Activated T-cell treated with anti-CD3 and anti-CD28 coated beads, Interleukin-2, amount 50 U/mL, for 24 hours (primary cell): ENCODE measurements at places on chromosomes 7 and 10.

DNA sequence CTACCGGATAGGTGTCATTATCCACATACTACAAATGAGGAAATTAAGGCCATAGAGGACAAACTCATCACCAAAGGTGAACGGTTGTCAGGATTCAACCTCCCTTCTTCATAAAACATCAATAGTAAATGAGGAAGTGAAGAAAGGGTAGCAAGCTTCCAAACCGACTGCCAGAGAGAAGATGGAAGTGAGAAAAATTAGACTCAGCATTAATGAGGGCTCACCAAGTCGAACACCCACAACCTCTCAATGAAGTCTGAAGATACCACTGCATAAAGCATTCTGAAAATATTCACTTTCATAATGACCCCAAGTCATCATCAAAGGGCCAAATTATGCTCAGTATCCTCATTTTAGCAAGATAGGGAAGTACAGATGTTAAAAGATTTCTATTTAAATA, 29.6 kb downstream of the ABCB4 start:
- no peak for DNase-seq
- no peak overlapping the region for H3K27ac ChIP-seq
- no peaks in the 10 kb centered on the region for H3K4me1 ChIP-seq

DNA sequence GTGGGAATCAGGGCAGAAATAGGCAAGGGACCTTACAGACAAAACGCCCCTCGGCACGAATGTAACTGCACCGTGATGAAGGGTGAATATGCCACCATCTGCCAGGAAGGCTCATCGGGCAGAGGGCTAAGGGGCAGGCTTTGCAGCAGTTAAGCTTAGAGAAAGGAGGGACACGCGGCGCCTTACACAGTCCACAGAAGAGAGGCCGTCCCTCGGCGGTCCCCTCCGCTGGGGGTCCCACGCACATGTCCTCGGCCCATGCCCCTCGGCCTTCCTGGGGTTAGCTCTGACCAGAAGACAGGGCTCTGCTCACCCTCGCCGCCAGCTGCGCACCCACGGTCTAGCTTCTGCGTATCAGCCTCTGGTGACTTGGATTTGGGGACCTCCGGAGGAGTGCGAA, 141.1 kb downstream of the DYNC2I1 start:
- no peak overlapping the region for H3K4me3 ChIP-seq
- peaks cover 46% of the 10 kb centered on the region for H3K27me3 ChIP-seq
- peaks cover 9% of the 10 kb centered on the region for H3K4me1 ChIP-seq

GRCh38 chr10:68046642-68047041, 28.4 kb downstream of the HERC4 start:
- H3K4me3 ChIP-seq = no peak overlapping the region
- H3K36me3 ChIP-seq = peaks cover 33% of the 10 kb centered on the region
- H3K27ac ChIP-seq = peak overlapping the region; percentile 14
- H3K27me3 ChIP-seq = no peaks in the 10 kb centered on the region
- H3K4me1 ChIP-seq = peaks cover 56% of the 10 kb centered on the region

- peak overlapping the region; percentile 54 for H3K27ac ChIP-seq
- no peak for DNase-seq
- peaks cover 39% of the 10 kb centered on the region for H3K4me1 ChIP-seq
- no peak overlapping the region for H3K4me3 ChIP-seq
- no peaks in the 10 kb centered on the region for H3K27me3 ChIP-seq
These were observed 16.2 kb upstream of the DLD start for GRCh38 chr7:107874605-107875446.

- H3K36me3 ChIP-seq = no peaks in the 10 kb centered on the region
- no peaks in the 10 kb centered on the region for H3K4me1 ChIP-seq
- H3K27ac ChIP-seq = no peak overlapping the region
- no peak overlapping the region for H3K4me3 ChIP-seq
- DNase-seq = no peak
- H3K27me3 ChIP-seq = peaks cover 2% of the 10 kb centered on the region
These were observed 110.9 kb downstream of the COL13A1 start for GRCh38 chr10:69912589-69912988.

- no peaks in the 10 kb centered on the region for H3K36me3 ChIP-seq
- H3K4me1 ChIP-seq = no peaks in the 10 kb centered on the region
- no peak for DNase-seq
- peaks cover 4% of the 10 kb centered on the region for H3K27me3 ChIP-seq
These were observed 265.1 kb downstream of the HTR7 start for GRCh38 chr10:90592638-90593302.

- peaks cover 4% of the 10 kb centered on the region for H3K27me3 ChIP-seq
- H3K4me3 ChIP-seq = no peak overlapping the region
- H3K27ac ChIP-seq = no peak overlapping the region
- H3K36me3 ChIP-seq = no peaks in the 10 kb centered on the region
- no peak for DNase-seq
- H3K4me1 ChIP-seq = no peaks in the 10 kb centered on the region
These were observed 549.4 kb upstream of the C7orf33 start for GRCh38 chr7:148041156-148041555.

- peak; percentile 89 for DNase-seq
- H3K36me3 ChIP-seq = peaks cover 91% of the 10 kb centered on the region
- H3K27ac ChIP-seq = peak overlapping the region; percentile 99
- H3K4me3 ChIP-seq = peak overlapping the region; percentile 77
These were observed 9.6 kb downstream of the IL2RA start for GRCh38 chr10:6052247-6053221.

- DNase-seq = no peak
- peaks cover 7% of the 10 kb centered on the region for H3K4me1 ChIP-seq
- peaks cover 16% of the 10 kb centered on the region for H3K27me3 ChIP-seq
- no peak overlapping the region for H3K27ac ChIP-seq
These were observed 39.7 kb downstream of the CPVL start for GRCh38 chr7:29106669-29106988.

DNA sequence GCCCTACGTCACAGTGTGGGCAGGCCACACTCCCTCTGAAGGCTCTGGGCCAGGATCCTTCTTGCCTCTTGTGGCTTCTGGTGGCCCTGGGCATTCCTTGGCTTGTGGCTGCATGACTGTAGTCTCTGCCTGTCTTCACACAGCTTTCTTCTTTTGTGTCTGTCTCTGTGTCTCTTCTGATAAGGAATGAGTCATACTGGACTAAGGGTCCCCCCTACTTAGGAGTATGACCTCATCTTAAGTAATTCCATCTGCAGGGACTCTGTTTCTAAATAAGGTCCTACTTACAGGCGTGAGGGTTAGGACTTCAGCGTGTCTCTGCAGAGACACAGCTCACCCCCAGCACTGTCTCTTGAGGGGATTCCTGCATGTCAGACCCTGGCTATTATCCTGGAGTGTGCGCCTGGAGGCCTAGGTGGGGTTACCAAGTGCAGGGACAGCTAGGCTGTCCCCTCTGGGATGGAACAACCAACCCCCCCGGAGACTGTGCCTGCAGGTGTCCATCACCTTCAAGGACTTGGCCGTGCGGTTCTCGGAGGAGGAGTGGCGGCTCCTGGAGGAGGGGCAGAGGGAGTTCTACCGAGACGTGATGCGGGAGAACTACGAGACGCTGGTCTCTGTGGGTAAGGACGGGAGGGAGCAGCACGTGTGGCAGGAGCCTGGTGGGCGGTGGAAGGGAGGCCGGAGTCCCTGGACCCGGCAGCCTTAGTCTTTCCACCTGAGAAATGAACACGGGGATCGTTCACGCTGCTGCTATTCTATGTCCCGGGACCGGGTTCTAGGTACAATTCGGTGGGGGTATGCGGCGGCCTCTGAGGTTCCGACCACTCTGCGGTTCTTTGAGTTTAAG, 54.1 kb downstream of the ZNF467 start:
- peaks cover 33% of the 10 kb centered on the region for H3K4me1 ChIP-seq
- DNase-seq = no peak
- peaks cover 59% of the 10 kb centered on the region for H3K36me3 ChIP-seq
- peak overlapping the region; percentile 11 for H3K27ac ChIP-seq

GRCh38 chr10:83492004-83492403, 647.3 kb upstream of the GHITM start:
- no peaks in the 10 kb centered on the region for H3K36me3 ChIP-seq
- no peak overlapping the region for H3K4me3 ChIP-seq
- no peak overlapping the region for H3K27ac ChIP-seq
- no peaks in the 10 kb centered on the region for H3K4me1 ChIP-seq

GRCh38 chr7:154679379-154680053, 323.4 kb downstream of the PAXIP1 start:
- no peak overlapping the region for H3K4me3 ChIP-seq
- no peak for DNase-seq
- no peaks in the 10 kb centered on the region for H3K27me3 ChIP-seq
- H3K4me1 ChIP-seq = no peaks in the 10 kb centered on the region
- H3K36me3 ChIP-seq = no peaks in the 10 kb centered on the region
- H3K27ac ChIP-seq = no peak overlapping the region

DNA sequence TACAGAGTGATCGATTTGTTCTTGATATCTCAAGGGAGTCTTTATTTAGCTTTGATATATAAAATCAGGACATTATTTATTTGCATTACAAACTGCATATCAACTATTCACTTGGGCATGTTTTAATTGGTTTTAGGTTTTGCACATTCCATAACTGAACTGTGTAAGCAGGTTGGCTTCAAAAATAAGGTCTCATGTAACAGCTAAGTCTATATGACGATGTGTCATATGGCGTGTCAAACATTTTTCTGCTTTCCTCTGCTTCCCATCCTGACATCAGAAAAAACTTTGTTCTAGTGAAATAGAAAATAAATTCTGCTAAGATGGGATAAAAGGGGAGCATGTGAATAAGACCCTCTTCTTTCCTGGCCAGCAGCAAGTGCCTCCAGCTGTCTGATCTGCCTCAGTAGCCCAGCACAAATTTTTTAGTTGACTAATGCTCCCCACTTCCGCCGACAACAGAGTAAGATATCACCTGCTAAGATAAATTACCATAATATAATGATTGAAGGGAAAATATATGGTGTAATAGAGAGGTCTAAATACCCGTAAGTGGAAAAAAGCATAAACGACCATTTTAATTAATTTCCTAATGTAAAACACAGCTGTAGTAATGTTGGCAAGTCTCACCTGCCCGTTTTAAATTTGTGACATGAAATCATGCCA, 180.5 kb downstream of the TAX1BP1 start:
- H3K27me3 ChIP-seq = no peaks in the 10 kb centered on the region
- no peak overlapping the region for H3K4me3 ChIP-seq
- no peak for DNase-seq

GRCh38 chr7:130397758-130398073, 17.4 kb downstream of the CPA1 start:
- H3K36me3 ChIP-seq = peaks cover 51% of the 10 kb centered on the region
- peaks cover 28% of the 10 kb centered on the region for H3K4me1 ChIP-seq
- H3K27me3 ChIP-seq = no peaks in the 10 kb centered on the region

DNA sequence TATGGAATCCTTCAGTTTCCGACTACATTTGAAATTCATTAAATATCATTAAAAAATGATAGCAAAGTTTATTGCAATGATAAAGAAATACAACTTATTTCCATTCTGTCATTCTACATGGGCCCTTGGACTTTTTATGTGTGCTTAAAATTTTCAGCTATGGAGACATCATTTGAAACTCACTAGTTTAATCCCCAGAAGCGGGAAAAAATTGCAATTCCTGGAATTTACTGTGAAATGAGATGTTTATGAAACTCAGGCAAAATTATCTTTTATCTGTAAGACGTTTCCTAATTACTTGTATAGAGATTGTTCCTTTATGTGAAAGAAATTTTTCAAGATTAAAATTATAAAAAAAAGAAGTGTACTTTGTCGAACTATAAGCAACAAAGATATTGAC, 213.4 kb downstream of the PARD3 start:
- H3K36me3 ChIP-seq = no peaks in the 10 kb centered on the region
- no peak overlapping the region for H3K27ac ChIP-seq
- DNase-seq = no peak
- H3K4me3 ChIP-seq = no peak overlapping the region

GRCh38 chr7:112494656-112495055, 13.9 kb downstream of the LSMEM1 start:
- no peak overlapping the region for H3K4me3 ChIP-seq
- H3K4me1 ChIP-seq = no peaks in the 10 kb centered on the region
- H3K36me3 ChIP-seq = no peaks in the 10 kb centered on the region
- H3K27ac ChIP-seq = no peak overlapping the region

DNA sequence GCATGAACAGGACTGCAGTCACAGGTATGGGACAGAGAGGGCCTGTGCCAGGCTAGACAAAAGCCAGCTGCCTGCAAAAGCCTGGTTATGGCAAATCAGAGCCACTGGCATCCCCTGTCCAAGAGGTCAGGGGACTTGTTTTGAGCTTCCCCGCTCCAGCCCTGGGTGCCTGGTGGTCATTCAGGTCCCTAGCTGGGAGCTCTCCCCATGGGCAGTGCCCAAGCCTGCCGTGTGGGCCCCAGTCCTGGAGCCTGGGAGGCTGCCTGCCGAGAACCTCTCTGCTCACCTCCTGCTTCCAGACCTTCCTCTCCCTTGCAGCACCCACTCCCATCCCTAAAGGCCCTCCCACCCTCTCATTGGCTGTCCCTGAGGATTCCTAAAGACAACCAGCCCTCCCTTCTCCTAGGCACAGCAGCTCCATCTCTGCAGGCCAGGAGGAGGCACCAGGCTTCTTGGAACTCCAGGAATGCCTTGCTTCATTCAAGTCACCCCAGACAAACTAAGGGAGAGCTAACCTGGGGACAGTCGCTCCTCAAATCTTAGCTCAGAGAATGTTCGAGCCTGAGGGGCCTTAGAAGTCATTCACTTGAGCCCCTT, 150.6 kb downstream of the C10orf105 start:
- H3K36me3 ChIP-seq = no peaks in the 10 kb centered on the region
- DNase-seq = no peak
- no peaks in the 10 kb centered on the region for H3K4me1 ChIP-seq
- no peak overlapping the region for H3K4me3 ChIP-seq
- H3K27me3 ChIP-seq = no peaks in the 10 kb centered on the region

GRCh38 chr7:142854372-142855113, at the start of gene EPHB6:
EPHB6 (plus strand) TSS chr7:142855076; CDS start chr7:142863228, 8,152 bp downstream.
- H3K36me3 ChIP-seq = peaks cover 5% of the 10 kb centered on the region
- peak within 1 kb of the TSS; percentile 83 for H3K27ac ChIP-seq
- H3K4me3 ChIP-seq = peak within 1 kb of the TSS; percentile 89
- H3K4me1 ChIP-seq = peaks cover 20% of the 10 kb centered on the region
- no peaks in the 10 kb centered on the region for H3K27me3 ChIP-seq

DNA sequence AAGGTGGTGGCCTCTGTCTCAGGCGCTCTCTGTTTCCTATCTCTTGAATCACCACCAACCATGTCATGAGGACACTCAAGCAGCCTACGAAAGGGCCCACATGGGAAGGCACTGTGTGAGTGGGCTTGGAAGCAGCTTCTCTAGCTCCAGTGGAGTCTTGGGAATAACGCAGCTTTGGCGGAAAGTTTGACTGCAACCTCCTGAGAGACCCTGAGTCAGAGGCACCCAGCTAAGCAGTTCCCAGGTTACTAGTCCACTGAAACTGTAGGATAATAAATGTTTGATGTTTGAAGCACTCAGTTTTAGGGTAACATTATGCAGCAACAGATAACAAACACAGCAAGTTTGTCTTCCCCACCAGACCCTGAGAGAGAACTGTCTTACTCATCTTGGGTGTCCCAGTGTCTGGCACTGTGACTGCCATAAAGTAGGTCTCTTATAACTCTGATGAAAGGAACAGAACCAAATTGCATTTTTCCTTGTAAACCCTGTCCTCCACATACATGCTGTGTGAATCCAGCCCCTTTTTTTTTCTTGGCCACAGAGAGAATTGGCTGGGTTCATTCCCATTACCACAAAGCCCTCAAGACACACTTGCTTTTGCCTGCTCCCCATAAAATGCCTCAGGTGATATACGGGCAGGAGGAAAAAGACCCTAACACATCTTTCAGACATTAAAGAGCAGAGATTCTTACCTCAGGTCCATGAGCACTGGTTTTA, 185.5 kb downstream of the ZNF365 start:
- H3K27ac ChIP-seq = no peak overlapping the region
- peaks cover 3% of the 10 kb centered on the region for H3K4me1 ChIP-seq
- H3K4me3 ChIP-seq = no peak overlapping the region
- DNase-seq = no peak
- H3K27me3 ChIP-seq = peaks cover 27% of the 10 kb centered on the region

- H3K36me3 ChIP-seq = no peaks in the 10 kb centered on the region
- no peak for DNase-seq
- no peak overlapping the region for H3K4me3 ChIP-seq
- no peak overlapping the region for H3K27ac ChIP-seq
- no peaks in the 10 kb centered on the region for H3K4me1 ChIP-seq
These were observed 547.5 kb downstream of the GALNT17 start for GRCh38 chr7:71679480-71679879.
